ENCODE measurements at places on chromosomes 6 and 20. TPM values are rescaled to one million over a fixed set of nuclear protein-coding genes. Genes with fewer than 3 reads are reported as not detected.

POLH gene
- 4.6 TPM for total RNA-seq

COQ3 gene
- total RNA-seq = 10.0 TPM

ENPP5 gene
- 6.1 TPM for total RNA-seq

SRSF12 gene
- total RNA-seq = 4.9 TPM

CYP24A1 gene
- total RNA-seq = not detected

GPX5 gene
- not detected for total RNA-seq

KIAA0408 gene
- 4.0 TPM for total RNA-seq

EEF1A2 gene
- 0.94 TPM for total RNA-seq

ANGPT4 gene
- 2.0 TPM for total RNA-seq

BPIFB6 gene
- total RNA-seq = not detected

COL20A1 gene
- not detected for total RNA-seq

GLP1R gene
- total RNA-seq = not detected

RAMACL gene
- 1.1 TPM for total RNA-seq

LST1 gene
- 10.5 TPM for total RNA-seq

SLC26A8 gene
- not detected for total RNA-seq

Data from ovary (tissue), 10 donors.